Astrocyte (in vitro differentiated cells and primary cell): ENCODE measurements at places on chromosomes 1 and 21. TPM values are rescaled to one million over a fixed set of nuclear protein-coding genes. Genes with fewer than 3 reads are reported as not detected.
A peak's percentile ranks its signal among the peaks of the same experiment; 100 is the strongest.

- peaks cover 22% of the 10 kb centered on the region for H3K4me1 ChIP-seq
- H3K27ac ChIP-seq: peak overlapping the region; percentile 92
- DNase-seq: peak; percentile 92
- H3K27me3 ChIP-seq: no peaks in the 10 kb centered on the region
Measured at GRCh38 chr1:219304227-219305226, 130.8 kb downstream of the LYPLAL1 start.

Gene LHX8
- total RNA-seq: 0.48 and 0.52 TPM in 2 replicates

Gene PPIAL4G
- not detected in 2 replicates for total RNA-seq

Gene LCE1A
- not detected in 2 replicates for total RNA-seq

DNA sequence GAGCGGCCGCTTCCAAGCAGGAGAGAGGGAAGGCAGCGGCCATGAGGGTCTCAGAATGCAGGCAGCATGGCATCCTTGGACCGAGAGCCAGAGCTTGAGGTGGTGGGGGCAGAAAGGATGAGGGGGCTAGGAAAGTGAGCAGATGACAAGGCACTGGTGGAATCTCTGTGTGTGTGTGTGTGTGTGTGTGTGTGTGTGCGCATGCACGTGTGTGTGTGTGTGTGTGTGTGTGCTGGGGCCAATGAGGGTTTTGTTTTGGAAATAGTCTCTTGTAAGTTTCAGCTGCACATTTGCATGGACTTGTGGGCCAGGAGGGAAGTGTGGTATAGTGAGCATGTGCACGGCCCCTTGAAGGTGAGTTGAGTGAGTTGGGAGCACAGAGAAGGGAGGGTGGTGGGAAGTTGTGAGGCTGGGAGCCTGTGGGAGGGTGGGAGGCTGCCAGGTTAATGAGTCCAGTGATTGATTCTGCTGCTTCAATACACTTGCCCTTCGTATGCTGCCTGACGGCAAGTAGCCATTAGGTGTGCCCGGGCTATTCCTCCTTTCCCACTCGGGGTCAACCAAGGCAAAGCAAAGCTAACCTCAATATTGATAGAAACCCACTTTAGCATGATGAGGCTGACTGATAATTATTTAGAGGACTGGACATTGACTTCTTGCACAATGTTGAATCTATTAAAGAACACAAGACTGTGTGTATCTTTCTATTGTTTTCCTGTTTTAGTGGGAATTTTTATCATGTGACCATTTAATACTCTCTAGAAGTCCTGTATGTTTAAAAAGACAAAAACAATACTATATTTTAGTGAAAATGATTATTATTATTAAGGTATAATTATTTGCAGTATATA lies 80.3 kb downstream of the PROX1 start:
- no peak overlapping the region for H3K27ac ChIP-seq
- no peaks in the 10 kb centered on the region for H3K36me3 ChIP-seq
- no peaks in the 10 kb centered on the region for H3K4me1 ChIP-seq
- DNase-seq: no peak
- no peaks in the 10 kb centered on the region for H3K27me3 ChIP-seq

Gene CA14
- 1.2 TPM in 2 replicates for total RNA-seq
